ENCODE measurements at places on chromosomes 13 and 19.

DNA sequence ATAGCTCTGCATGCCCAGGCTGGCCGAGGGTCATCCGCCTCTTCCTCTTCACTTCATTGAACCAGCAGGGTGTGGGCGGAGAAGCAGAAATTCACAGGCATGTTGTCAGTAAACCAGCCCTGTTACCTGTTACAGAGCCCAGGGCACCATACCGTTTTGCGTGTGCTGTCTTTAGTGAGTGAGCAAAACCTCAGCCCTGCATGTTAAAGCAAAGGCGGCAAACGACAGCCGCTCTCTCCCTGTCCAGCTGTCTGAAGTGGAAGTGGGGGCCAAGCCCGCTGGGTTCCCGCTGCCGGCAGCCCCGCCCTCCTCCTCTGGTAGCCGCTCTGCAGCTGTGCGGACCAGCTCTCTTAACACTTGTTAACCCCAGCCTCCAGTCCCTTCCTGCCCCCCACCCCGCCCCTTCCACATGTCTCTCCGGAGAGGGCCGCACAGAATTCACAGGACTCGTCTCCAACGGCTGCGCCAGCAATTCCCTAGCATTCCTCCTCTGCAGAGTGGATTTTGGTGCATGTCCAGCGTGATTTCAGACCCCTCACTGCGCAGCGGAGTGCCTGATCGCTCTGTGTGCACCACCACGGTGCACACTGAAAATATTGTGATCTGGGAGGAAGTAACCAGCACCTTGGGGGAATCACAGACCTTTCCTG is 12.7 kb downstream of the KLHL26 start:
- no peak for DNase-seq

GRCh38 chr13:73932091-73932490 is 202.1 kb downstream of the KLF12 start:
- no peak for DNase-seq

DNA sequence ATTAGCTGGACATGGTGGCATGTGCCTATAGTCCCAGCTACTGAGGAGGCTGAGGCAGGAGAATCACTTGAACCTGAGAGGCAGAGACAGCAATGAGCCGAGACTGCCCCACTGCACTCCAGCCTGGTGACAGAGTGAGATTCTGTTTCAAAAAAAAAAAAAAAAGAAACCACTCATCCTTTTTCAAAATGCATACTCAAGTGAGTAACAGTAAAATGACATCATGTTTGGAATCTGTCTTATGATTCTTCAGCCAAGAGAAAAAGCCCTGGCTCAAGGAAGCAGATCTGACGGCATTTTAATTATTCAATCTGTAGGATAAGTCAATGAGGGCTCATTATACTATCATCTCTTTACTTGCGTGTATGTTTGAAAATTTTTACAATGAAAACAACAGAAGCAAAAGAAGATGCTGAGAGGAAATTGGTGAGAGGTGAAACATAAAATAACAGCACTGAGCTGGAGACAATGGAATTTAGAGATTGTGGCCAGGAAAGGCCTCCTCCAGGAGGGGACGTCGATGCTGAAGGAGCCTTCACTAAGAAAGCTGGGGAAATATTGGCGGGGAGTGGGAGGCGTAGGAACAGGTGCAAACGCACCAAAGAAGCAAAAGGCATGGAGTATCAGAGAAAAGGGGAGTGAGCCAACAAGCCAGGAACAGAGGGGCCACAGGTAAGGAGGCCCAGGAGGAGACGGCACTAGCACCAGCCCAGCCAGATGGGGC is 12.9 kb upstream of the CCNE1 start:
- DNase-seq: no peak

GRCh38 chr13:106145997-106146864 is 389.2 kb downstream of the EFNB2 start:
- no peak for DNase-seq

DNA sequence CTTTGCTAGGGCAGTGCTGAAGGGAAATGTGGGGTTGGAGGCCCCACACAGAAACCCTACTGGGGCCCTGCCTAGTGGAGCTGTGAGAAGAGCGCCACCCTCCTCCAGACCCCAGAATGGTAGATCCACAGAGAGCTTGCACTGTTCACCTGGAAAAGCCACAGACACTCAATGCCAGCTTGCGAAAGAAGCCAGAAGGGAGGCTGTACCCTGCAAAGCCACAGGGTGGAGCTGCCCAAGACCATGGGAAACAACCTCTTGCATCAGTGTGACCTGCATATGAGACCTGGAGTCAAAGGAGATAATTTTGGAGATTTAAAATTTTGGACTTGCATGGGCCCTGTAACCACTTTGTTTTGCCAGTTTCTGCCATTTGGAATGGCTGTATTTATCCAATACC is 615.4 kb upstream of the MIR17HG start:
- no peak for DNase-seq

GRCh38 chr13:50208826-50209335 is 193.6 kb downstream of the KCNRG start:
- no peak for DNase-seq

- peak; percentile 69 for DNase-seq
Observed at GRCh38 chr19:34990578-34991192, 9.4 kb upstream of the GRAMD1A start.

GRCh38 chr13:28796938-28797257 is 23.2 kb upstream of the MTUS2 start:
- DNase-seq: no peak

- no peak for DNase-seq
Observed at GRCh38 chr13:34300559-34300958, 482.6 kb downstream of the RFC3 start.

GRCh38 chr19:19588546-19588945 is 29.9 kb downstream of the PBX4 start:
- no peak for DNase-seq

- DNase-seq: no peak
Observed at GRCh38 chr19:40803857-40804782, 5.1 kb downstream of the EGLN2 start.

GRCh38 chr19:38003438-38004185 is 96.6 kb downstream of the SIPA1L3 start:
- peak; percentile 31 for DNase-seq

DNA sequence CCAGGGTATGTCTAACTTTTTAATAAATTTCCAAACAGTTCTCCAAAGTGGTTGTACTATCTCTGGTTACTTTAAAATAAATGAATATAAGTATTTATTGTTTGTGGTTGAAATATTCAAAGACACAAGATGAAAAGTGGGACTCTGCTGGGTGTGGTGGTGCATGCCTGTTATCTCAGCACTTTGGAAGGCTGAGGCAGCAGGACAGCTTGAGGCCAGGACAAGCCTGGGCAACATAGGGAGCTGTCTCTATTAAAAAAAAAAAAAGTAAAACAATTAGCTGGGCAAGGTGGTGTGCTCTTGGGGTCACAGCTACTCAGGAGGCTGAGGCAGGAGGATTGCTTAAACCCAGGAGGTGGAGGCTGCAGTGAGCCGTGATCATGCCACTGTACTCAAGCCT is 10.4 kb downstream of the PNMA8A start:
- DNase-seq: no peak

- no peak for DNase-seq
Observed at GRCh38 chr19:36409841-36410240, 8.6 kb downstream of the ZFP82 start.

- DNase-seq: no peak
Observed at GRCh38 chr13:42876270-42876714, 94.9 kb downstream of the FAM216B start.

DNA sequence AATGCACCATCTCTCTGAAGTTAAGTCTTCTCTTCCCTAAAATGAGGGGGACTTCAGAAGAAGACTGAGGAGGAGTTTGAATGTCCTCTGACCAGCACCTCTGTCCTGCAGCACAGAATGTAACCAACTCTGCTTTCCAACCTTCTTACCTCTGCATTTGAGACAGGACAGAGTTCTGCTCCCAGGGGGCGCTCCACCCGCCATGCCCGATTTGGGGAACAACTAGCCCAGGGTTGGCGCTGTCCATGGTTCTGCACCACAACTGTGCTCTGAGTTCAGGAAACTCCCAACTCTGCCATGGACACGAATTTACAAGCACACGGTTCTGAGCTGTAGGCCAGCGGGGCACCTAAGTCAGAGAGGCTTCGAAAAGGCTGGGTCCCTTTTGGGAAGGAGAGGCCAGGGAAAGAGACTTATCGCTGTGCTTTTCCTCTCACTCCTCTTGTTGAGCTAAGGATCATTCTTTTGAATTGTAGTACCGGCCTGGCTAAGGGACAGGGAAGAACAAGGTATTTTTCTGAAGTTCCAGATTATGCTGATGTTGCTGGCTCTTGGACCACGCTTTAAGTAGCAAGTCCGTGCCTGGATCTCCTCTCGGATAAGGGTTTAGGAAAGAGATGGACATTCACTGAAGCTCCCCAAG is 22.2 kb downstream of the SIGLEC5 start:
- no peak for DNase-seq

GRCh38 chr13:44648392-44649103 is 72.4 kb upstream of the TSC22D1 start:
- DNase-seq: no peak

Data from stimulated activated CD8-positive, alpha-beta memory T cell treated with anti-CD3 and anti-CD28 coated beads, Interleukin-7, amount 100 ng/mL, for 48 hours (primary cell).